ENCODE measurements at places on chromosomes 12 and 14.

DNA sequence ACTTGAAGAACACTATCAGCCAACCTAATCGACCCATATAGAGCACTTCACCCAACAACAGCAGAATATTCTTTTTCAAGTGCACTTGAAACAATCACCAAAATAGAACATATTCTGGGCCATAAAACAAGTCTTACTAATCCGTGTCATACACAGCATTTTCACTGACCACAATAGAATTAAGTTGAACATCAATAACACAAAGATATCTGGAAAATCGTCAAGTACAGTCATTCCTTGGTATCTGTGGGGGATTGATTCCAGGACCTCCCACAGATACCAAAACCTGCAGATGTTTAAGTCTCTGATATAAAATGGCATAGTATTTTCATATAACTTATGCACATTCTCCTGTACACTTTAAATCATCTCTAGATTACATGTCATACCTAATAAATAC lies 295.7 kb downstream of the BCL11B start:
- 0 out of 2 replicates have a peak, but pooled peaks cover 12% of the 10 kb centered on the region for H3K27me3 ChIP-seq
- H3K36me3 ChIP-seq: no peaks in the 10 kb centered on the region
- no peak overlapping the region for H3K4me3 ChIP-seq
- no peak for DNase-seq

DNA sequence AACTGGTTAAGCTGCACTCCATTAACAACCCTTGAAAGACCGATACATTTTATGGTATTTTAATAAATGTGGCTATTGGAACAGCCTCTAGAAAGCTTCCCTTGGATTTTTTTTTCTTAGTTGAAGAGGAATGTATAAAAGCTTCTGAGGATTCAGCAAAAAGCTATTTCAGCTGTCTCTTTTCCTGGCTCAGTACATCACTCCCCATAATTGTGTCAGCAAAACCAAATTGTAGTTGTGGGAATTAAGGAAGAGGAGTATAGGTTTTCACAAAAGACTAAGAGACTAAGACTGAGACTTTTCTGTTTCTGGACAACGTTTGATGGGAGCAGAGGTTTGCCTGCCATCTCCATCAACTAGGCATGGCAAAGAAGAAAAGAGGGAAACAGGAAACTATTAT lies 106.5 kb downstream of the C12orf50 start:
- H3K4me3 ChIP-seq: no peak overlapping the region
- H3K27ac ChIP-seq: no peak overlapping the region
- DNase-seq: no peak
- no peaks in the 10 kb centered on the region for H3K36me3 ChIP-seq
- H3K27me3 ChIP-seq: peaks cover 26% of the 10 kb centered on the region
- H3K4me1 ChIP-seq: no peaks in the 10 kb centered on the region

DNA sequence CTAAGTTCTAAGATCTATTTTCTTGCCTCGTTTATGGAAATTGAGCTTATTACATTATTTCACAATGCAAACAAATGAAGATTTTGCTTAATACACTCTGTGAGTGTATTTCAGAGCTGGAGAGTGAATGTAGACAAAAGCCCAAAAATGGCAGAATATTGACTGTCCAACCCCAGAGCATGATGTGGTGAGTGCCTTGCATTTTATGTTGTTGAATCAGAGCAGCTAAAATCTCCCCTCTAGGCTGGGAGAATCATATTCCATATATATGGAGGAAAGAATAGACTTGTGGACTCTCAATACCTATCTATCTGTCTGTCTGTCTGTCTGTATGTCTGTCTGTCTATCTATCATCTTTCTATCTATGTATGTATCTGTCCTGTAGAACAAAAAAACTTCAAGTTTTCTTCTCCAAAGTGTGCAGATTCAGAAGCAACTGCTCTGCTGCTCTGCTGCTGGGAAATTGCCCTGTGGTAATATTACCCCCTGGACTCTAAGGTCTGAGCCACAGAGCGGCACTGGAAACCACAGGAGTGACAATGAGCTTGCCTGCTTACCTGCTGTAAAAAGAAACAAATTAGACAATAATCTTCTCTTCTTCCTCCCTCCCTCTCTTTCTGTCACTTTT lies 209.4 kb upstream of the PRICKLE1 start:
- no peaks in the 10 kb centered on the region for H3K36me3 ChIP-seq
- no peaks in the 10 kb centered on the region for H3K27me3 ChIP-seq
- no peak overlapping the region for H3K4me3 ChIP-seq
- H3K27ac ChIP-seq: no peak overlapping the region
- H3K4me1 ChIP-seq: peaks cover 20% of the 10 kb centered on the region
- DNase-seq: peak; percentile 43

- H3K4me3 ChIP-seq: no peak overlapping the region
- DNase-seq: no peak
- no peaks in the 10 kb centered on the region for H3K27me3 ChIP-seq
Observed at GRCh38 chr12:90174956-90175355, 466.3 kb upstream of the ATP2B1 start.
